ENCODE measurements at places on chromosomes 1 and 21. TPM values are rescaled to one million over a fixed set of nuclear protein-coding genes. Genes with fewer than 3 reads are reported as not detected.

GRCh38 chr1:27536010-27536757 is 46.2 kb upstream of the WASF2 start:
- no peak for DNase-seq

GRCh38 chr1:116982319-116983004 is 19.1 kb upstream of the CD101 start:
- no peak for DNase-seq

DNA sequence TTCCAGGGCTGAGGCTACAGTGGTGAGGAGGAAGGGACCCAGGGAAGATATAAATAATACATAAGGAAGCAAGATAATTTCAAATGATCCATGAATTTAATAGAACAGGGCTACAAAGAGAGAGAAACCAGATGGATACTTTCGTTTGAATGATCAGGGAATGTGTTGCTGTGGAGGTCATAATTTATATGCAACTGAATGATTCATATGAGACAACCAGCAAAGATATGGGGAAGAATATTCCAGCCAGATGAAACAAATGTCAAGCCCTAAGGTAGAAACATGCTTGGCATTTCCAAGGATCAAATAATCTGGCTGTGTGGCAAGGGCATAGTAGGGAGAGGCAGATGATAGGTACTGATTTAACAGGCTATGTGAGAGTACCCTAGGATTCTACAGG is 84.8 kb upstream of the ZC3H11B start:
- no peak for DNase-seq

- no peak for DNase-seq
These were observed 46.0 kb upstream of the LRIG2 start for GRCh38 chr1:113027007-113027406.

GRCh38 chr1:200153277-200154055 is 126.0 kb downstream of the NR5A2 start:
- peak; percentile 59 for DNase-seq

The CLCNKA gene
- total RNA-seq = not detected

The LRRC38 gene
- not detected for total RNA-seq

The GATAD2B gene
- 107 TPM for total RNA-seq
